Foreskin fibroblast (primary cell): ENCODE measurements at places on chromosomes 6 and 20.

GRCh38 chr6:18076231-18076630, 46.2 kb downstream of the NHLRC1 start:
- peak; percentile 10 for DNase-seq

- no peak for DNase-seq
These were observed 274.5 kb upstream of the HSF2 start for GRCh38 chr6:122124908-122125307.

- DNase-seq: no peak
These were observed 8.3 kb downstream of the TENT5A start for GRCh38 chr6:81744131-81744530.

DNA sequence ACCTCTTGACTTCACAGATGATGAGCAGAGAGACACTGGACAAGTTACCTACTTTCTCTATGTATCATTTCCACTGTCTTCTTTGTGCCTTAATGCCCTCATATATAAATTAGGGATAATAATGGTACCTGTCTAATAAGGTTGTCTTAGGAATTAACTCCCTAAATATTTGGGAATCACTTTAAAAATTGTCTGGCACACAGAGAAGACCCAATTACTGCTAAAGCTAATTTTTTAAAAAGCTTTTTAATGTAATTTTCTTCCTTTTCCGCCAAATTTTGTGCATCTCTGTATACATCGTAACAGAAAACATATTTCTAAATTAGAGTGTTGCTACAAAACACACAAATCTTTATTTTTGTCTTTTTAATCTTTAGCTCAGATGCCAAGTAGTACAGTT, 816.8 kb upstream of the ADGRB3 start:
- DNase-seq: no peak

- DNase-seq: peak; percentile 56
These were observed 60.9 kb downstream of the BCAS4 start for GRCh38 chr20:50855498-50856474.

DNA sequence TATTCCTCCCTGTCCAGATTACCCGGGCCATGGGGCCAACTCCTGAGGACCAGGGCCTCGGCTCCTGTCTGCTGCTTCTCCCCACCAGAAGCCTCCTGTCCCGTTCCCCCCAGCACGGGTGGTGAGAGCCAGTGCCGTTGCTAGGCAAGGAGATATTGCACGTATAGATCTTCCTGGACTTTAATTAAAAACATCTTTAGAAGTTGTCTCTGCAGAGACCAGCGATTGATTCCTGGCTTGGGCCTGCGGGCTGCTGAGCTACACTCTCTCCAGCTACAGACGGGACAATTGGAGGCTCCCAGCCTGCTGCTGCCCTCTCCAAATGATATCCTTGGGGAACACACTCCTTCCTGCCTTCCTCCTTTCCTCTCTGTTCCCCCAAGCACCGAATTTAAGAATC, 74.6 kb downstream of the CDH22 start:
- DNase-seq: no peak

- no peak for DNase-seq
These were observed 8.0 kb downstream of the RNF217 start for GRCh38 chr6:124970243-124970642.

- DNase-seq: no peak
These were observed 205.9 kb upstream of the TAB2 start for GRCh38 chr6:149111556-149112115.

- DNase-seq: no peak
These were observed 105.0 kb downstream of the OLIG3 start for GRCh38 chr6:137389150-137389704.

GRCh38 chr6:95357380-95358020, 219.8 kb upstream of the MANEA start:
- no peak for DNase-seq

- DNase-seq: no peak
These were observed 72.1 kb downstream of the NFATC2 start for GRCh38 chr20:51470499-51470820.

- DNase-seq: no peak
These were observed 74.7 kb upstream of the TNFAIP3 start for GRCh38 chr6:137792160-137793033.

DNA sequence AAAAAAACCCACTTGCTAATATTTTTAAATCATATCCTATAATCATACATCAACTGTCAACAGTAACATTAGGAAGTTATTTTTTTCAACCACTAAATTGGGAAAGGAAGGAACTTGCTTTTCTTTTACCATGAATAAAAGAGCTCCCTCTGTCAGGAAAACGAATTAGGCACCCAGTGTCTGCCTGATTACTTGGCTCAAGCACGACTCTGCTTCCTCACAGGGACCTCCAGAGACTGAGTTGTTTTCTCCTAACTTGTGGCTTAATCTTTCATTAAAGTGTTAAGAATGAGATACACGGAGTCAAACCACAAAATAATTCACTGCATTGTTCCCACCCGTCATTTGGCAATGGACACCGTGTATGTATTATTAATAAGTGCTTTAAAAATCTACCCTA, 1405.1 kb upstream of the EYS start:
- DNase-seq: no peak

GRCh38 chr6:129936329-129937165, 75.4 kb upstream of the TMEM244 start:
- peak; percentile 61 for DNase-seq

- DNase-seq: no peak
These were observed 592.8 kb upstream of the JAG1 start for GRCh38 chr20:11266571-11266970.

DNA sequence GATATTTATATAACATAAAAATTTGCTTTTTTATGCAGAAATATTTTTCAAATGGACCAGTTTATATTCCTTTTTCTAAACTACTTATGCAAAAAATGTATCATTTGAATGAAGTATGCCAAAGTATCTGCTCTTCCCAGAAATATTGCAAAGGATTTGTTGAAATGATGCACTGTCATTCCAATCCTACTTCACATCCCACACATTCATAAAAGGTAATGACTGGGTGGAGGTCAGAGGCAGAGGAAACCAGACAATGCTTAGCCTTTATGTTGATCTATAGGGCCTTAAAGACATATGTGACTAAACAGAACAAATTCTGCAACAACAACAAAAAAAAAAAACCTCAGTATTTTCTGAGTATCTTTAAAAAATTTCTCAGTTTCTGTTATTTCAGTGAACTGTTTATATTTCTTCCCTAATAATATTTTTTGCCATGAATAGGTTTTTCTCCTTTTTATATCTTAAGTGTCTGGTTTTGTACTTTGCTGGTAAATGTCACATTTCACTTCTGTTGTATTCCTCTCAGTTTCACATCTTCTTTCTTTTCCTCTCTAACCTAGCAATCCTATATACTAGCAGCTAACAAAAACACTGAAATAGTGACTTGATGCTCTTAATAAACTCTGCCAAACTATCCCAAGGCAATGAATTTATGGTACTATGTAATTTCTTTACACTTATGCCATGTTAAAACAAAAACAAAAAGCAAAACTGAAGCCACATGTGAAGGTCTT, 374.1 kb downstream of the BCKDHB start:
- no peak for DNase-seq

DNA sequence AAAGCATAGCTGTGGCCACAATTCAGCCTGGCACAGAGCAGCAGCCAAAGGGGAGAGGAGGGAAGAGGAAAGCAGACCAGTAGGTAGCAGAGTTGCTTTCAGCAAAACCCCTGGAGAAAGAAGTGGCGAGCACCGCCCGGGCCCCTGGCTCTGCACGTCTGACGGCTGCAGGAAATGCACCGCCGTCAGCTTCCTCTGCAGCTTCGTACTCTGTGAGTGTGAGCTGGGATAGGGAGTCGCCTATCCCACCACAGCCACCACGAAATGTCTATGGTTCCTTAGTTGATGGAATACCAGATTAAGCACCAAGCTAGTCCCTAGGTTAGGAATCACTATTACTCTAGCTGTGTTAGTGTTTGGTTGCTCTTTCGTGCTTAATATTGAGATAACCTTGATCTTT, 79.9 kb upstream of the NAA20 start:
- no peak for DNase-seq

DNA sequence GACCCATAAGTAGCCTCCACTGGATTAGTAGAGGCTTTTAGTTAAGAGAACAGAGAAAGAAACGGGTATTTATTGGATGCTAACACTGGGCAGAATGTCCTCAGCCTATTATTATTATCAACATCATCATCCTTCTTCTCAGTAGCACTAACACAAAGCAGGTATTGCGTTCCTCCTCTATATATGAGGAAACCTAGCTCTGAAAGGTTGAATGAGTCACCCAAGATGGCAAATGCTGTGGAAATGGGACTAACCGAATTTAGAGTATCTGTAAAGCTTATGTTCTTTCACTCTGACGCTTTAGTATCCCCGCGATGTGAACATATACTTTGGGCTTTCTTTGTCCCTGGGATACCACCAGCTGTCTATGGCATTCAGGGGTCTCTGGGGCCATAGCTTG, 77.0 kb downstream of the ADTRP start:
- DNase-seq: no peak

DNA sequence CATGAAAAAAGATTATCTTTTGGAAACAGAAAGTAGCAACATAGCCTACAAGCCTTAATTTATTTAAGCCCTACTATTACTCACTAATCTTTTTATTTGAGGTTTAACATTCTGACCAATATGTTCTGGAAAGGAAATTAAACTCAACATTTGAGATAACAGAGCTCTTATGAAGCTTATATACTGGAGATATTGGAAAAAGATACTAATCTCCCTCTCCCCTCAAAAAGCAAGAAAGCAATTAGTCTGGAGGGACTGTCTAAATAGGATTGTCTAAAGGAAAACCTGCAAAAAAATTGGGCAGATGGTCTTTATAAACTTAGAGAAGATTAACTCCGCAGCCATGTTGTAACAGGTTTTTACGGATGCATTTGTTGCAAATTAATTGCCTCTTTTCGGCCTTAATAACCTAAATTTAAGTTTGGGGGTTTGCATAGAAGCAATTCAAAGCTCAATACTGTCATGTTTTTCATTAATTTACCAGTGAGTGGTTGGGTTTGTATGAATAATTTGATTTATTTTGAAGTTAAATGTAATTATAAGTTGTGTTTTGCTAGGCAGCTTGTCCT, 79.1 kb downstream of the SHLD1 start:
- DNase-seq: no peak

DNA sequence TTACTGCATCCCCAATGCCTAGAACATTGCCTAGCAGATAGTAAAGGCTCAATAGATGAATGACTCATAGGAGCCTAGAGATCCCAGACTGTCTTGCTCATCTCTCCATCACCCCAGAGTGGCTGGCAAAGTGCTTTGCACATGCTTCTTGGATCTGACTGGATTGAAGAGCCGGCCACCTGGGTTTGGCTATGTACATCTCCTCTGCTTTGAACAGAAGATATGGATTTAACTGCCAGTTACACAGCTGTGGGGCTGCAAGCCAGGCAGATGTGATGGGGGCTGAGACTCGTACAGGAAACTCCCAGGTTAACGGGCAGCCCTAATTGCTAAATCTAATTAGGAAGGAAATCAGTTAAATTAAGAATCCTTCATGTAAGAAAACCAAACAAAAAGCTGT, 28.6 kb downstream of the MYLIP start:
- DNase-seq: no peak

DNA sequence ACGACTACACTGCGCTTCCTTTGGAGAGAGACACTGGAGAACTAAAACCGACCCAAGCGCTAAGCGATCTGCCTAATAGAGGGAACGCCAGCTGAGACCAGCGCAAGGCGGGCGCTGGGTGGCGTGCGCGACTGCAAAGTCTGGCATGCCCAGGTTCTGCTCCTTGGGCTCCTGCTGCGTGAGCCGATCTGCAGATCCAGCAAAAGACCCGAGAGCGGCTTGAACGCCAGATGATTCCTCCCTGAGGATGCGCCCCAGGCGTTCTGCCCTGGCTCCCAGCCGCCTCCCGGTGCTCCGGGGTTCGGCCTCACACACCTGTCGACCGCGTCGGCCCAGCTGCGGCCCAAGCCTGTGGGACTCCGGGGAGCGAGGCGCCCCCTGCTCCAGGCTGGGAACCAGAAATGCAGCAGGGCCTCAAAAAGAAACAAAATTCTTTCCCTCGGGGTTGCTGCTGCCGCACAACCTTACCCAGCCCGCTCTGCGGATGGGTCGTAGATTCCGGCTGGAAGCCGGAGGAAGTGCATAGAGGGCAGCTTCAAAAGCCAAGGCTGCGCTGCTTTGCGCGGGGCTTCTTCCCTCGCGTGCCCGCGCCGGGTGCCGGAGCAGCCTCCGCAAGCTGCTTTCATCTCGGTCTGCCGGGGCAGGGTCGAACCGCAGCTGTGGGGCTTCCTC, 17.9 kb upstream of the PRDM13 start:
- DNase-seq: peak; percentile 91

GRCh38 chr20:58822149-58822548, 28.6 kb downstream of the GNAS-AS1 start:
- DNase-seq: no peak

GRCh38 chr20:58883241-58883691, 30.8 kb downstream of the GNAS start:
- peak; percentile 33 for DNase-seq

GRCh38 chr6:90319044-90319443, 22.4 kb upstream of the BACH2 start:
- DNase-seq: peak; percentile 72

GRCh38 chr20:58892932-58893224, 40.4 kb downstream of the GNAS start:
- DNase-seq: no peak

DNA sequence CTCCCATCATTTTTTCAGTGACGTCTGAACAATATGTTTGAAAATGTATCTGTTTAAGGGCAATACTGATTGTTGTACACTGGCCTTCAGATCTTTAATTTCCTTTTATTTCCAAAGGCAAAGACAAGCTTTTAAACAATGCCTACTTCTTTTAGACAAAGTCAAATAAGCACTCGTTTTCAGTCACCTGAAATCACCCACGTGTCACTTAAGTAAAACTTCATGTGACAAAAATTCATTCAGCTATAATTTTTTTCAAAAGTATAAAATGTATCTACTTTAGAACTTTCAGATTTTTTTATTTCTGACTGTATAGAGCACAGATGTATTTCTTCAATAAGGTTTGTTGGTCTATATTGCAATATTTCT, 113.5 kb upstream of the BEND6 start:
- DNase-seq: no peak

DNA sequence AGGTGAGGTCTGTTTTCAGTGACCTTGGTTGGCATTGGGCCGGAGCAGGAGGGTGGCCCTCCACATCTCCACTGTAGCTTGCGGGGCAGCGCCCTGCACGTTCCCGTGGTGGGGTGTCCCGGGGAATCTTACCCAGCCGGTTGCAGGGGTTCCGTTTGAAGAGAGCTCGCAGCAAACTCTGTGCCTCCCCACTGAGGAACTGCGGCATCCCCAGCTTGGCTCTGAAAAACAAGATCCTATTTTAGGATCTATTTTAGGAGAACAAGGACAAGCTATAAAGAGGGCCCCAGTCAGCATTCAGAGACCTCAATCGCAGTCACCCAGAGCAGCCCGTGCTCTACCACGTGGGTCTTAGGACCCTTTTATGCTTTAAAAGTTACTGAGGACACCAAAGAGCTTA, 97.8 kb downstream of the RAMACL start:
- no peak for DNase-seq

DNA sequence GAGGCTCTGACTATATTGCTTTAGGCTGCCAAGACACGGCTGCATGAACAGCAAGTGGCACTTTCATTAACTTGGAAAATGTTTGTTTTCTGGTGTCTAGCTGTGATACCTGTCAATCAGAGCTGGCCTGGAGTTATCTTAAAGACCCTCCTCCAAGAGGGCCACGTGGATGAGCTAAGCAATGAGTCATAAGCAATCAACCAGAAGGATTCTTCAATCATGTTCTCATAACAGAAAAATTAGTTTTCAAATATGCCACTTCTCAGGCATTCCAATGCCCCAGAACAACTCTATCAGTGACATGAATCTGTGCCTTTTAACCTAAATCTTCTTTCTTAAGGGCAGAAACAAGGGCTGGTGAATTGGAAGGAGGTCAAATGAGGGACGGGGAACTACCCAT, 283.0 kb downstream of the HTR1B start:
- DNase-seq: no peak
